ENCODE measurements at places on chromosomes 6 and 20.

- DNase-seq = no peak
Measured at GRCh38 chr6:84920021-84920420, 155.6 kb upstream of the TBX18 start.

DNA sequence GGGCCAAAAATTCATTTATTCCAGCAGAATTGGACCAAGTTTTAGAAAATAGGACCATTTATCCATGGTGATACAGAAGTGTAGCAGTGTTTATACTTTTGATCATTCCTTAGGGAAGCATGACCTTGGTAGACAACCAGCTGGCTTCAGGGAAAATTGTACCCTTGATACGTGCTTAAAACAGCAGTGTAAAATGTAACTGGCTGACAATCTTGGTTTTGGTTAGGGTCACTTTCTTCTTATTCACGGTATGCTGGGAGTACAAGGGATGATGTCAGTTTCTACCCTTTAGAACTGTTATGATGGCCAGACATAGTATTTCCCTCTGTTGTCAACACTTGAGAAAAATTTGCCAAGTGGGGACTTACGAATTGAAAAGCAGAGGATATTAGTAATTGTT lies 157.1 kb downstream of the BCKDHB start:
- no peak for DNase-seq

DNA sequence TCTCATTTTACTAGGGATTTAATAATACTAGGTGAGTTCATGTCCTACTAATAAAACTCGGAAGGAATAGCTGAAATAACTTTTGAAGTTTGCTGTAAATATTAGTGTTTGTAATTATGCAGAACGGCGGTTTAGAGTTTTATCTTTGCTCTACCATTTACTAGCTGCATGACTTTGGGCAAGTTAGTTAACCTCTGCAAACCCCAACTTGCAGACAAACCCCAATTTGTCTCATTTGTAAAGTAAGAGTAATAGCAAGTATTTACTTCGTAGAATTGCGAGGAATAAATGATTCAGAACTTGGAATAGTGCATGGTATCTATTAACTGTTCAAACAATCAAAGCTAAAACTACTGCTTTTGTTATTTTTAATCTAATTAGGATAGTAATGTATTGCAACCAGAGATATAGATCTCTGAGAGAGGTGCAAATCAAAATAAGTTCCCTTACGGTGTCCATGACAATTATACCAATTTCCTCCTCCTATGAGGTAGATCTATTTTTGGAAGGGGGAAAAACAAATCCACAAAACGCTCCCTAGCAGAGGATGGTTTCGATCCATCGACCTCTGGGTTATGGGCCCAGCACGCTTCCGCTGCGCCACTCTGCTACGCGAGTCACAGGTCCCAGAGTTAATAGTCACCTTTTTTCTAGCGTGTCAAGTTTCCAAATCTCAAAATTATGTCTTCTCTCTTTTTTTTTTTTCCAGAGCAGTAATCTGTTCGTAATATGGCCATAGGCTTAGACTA lies 35.1 kb upstream of the BTN3A2 start:
- no peak for DNase-seq

DNA sequence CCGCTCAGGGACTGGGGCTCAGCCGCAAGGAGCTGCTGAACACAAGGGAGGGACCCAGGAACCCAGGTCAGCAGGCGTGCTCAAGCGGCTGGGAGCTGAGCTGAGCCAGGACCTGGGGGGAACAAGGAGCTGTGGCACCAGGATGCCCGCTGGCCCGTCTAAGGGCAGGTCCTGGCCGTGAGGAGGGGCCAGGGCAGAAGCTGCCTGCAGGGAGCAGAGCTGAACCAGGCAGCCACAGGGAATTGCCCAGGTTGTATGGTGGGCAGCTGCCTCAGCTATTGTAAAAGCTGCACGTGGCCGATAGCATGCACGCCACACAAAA lies 133.3 kb downstream of the AGPAT4 start:
- no peak for DNase-seq

DNA sequence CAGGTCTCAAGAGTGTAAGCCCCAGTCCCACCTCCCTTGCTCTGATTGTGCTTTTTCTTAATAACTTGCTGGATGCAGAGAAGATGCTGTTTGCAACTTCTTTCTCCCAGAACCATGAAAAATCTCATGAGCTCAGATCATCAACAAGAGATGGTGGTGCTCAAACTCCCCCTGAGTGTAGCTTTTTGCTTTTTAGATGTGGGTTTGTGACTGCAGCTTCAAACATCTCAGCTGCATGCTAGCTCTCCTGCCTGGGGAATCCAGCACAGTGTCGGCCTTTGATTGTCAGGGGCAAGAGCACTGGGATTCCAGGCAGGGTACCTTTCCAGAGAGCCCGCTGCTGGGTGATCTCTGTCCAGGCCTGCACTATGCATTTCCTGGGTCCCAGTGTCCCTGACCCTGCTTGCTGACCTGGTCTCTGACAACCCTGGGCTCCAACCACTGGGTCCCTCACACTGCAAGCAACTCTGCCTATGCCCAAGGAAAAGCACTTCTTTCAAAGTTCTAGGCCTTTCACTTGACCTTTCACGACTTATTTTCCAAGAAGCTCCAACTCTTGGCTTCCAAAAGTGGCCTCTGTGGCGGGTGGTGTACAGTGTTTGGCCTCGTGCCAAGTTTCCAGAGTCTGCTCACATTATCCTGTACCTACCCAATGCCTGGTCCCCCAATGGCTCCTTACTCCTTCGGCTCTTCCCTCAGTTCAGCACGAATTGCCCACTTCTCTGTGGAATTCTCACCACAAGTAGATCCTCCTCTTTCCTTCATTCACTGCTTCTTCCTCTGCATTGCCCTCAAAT lies 69.7 kb upstream of the LY86 start:
- DNase-seq = no peak

DNA sequence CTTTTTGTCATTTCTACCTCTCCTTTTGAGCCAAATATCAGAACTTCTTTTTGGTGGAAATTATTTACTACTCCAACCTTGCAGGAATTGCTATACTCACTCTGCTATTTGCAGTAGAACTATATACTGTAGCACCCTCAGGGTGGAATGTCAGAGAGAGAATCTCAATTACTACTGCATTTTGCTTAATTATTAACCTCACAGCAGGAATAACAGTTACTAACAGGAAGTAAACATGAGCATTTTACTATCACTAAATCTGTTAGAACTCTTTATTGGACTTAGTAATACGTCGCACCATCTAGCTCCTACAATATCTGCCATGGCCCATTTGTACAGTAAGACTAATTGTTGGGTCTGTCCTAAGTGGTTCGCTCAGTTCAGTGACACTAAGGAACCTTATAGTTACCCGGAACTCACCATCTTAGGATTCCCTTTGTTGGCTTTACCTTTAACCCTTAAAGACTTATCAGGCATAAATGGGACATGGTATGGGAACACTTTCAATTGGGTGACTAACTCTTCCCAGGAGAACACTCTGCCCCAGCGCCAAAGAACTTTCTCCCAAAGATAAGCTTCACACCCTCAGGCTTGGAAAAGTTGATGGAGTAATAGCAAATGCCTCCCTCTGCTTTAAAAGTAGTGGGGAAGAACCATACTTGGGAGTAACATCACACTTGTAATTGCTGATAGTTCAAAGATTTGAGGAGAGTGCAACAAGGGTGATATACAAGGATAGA lies 38.8 kb downstream of the PLN start:
- DNase-seq = no peak

- no peak for DNase-seq
Measured at GRCh38 chr6:2998998-2999617, 586 bp upstream of the NQO2 start.

GRCh38 chr20:58162986-58163385 lies 65.5 kb downstream of the ANKRD60 start:
- no peak for DNase-seq

- DNase-seq = no peak
Measured at GRCh38 chr20:3739926-3740451, 7.5 kb downstream of the HSPA12B start.

DNA sequence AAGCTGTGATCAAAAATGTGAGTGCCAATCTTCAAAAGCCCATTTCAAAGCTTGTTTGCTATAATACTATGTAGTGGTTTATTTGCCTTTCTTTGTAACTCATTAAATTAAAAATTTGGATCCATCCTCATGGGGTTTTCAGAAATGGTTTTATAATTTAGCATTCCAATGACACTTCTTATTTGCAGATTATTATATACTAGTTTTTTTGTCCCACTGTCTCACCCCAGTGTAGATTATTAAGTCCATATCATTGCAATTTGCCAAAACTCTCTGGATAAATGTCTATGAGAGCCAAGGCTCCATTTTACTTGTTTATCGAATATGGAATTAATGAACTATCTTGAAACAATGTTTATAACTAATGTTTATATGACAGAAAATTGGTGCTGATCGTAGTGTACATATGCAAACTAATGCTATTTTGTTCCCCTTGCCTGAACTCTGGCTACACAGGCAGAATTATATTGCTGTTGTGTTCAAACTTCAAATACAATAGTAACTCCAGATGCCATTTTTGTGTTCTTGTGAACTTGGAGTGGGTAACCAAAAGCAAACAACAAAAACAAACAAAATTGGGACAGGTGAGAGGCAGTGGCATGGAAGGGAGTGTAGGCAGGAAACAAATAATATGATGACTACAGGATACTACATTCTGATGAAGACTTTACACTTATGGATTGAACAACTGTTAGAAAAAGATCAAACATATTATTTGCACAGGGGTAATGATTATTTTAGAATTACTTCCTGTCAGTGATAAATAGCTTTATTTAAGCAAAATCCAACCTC lies 307.1 kb upstream of the FLRT3 start:
- no peak for DNase-seq

DNA sequence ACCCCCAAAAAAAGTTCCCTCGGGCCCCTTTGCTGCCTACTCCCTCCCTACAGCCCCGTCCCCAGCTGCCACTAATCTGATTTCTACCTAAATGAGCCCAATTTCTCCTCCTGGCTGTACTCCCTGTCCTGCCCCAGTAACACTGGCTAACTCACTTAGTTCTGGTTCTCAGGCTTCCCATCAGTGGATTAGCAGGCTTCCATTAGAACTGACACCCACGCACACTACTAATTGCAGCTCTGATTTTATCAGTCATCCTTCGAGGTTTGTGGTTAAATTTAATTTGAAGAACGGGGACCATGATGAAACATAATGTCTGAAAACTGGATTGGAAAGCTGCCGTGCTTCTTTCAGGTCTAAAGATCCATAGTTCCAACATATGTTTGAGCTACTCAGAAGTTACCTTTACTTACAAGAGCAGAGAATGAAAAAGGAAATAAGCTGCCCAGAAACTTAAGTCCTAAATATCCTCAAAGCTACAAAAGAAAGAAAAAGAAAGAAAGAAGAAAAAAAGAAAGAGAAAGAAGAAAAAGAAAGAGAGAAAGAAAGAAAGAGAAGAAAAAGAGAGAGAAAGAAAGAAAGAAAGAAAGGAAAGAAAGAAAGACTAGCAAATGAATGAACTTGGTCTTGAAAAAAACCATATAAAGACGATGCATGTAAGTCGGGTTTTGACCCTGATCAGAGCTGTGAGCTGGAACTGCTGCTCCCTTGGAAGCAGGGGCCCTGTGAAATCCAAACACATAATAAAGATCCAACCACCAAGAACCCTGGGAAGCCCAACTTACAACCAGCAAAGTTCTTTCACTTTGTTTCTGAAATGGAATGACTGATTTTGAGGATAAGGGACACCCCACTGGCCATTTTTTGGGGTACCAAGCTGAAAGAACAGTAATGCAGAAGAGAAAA lies 51.7 kb downstream of the CNKSR3 start:
- DNase-seq = no peak

- no peak for DNase-seq
Measured at GRCh38 chr6:106773996-106774629, 144.7 kb downstream of the QRSL1 start.

DNA sequence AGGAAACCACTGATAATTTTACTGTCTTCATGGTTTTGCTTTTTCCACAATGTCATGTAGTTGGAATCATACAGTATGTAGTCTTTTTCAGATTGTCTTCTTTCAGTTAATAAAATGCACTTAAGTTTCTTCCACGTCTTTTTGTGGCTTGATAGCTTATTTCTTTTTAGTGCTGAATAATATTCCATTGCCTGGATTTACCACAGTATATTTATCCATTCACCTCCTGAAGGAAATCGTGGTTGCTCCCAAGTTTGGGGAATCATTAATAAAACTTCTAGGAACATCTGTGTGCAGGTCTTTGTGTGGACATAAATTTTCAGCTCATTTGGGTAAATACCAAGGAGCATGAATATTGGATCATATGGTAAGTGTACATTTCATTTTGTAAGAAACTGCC lies 38.8 kb upstream of the ZNFX1 start:
- DNase-seq = no peak

DNA sequence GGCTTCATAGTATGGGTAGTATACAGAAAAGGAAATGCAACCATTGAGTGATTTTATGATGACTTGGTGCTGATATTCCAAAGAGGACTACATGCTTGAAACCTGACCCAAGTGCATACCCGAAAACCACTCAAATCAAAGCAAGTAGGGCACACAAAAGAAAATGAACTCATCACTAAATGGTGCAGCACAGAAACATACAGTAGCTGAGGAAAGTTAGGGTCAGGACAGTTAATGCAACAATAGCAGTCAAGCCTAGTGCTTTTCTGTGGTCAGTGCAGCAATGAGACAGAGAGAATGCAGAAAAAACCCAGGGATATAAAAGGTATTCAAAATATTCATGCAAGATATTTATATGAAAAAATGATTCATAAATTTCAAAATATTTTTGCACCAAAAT lies 711.1 kb downstream of the EPHA7 start:
- DNase-seq = no peak

DNA sequence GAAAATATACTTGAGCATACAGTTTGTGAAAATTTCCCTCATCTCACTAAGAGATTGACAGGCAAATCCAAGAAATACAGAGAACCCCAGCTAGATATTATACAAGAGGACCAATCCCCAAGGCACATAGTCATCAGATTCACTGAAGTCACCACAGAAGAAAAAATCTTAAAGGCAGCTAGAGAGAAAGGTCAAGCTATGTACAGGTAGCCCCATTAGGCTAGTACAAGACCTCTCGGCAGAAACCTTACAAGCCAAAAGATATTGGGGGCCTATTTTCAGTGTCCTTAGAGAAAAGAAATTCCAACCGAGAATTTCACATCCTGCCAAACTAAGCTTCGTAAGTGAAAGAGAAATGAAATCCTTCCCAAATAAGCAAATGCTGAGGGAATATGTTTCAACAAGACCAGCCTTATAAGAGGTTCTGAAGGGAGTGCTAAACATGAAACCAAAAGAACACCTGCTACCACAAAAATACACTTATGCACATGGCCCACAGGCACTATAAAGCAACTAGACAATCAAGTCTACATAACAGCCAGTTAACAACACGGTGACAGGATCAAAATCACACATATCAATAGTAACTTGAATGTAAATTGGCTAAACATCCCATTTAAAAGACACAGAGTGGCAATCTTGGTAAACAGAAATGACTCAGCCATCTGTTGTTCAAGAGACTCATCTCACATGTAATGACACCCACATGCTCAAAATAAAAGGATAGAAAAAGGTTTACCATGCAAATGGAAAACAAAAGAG lies 96.3 kb downstream of the FHL5 start:
- no peak for DNase-seq
